ENCODE measurements at places on chromosomes 5 and 9. TPM values are rescaled to one million over a fixed set of nuclear protein-coding genes. Genes with fewer than 3 reads are reported as not detected.

Gene GMCL2
- polyA plus RNA-seq = not detected

Gene C5orf58
- 0.24 TPM for polyA plus RNA-seq

Gene PDZD2
- polyA plus RNA-seq = 5.2 TPM

Gene TRAF1
- polyA plus RNA-seq = 4.9 TPM

- no peaks in the 10 kb centered on the region for H3K27me3 ChIP-seq
- no peak overlapping the region for H3K4me3 ChIP-seq
- peak overlapping the region; percentile 86 for H3K27ac ChIP-seq
- H3K36me3 ChIP-seq = peaks cover 30% of the 10 kb centered on the region
These were observed 28.7 kb downstream of the NEK6 start for GRCh38 chr9:124286292-124286931.

Measured in muscle of leg (tissue), 16 donors.